NCI-H748 treated with DMSO at 0.1 percent for 48 hours (cell line): ENCODE measurements at places on chromosomes 12 and 14.

- DNase-seq: no peak
Observed at GRCh38 chr14:38199739-38200138, 8.0 kb upstream of the SSTR1 start.

GRCh38 chr12:67357376-67358125 is 88.4 kb downstream of the CAND1 start:
- DNase-seq: no peak

DNA sequence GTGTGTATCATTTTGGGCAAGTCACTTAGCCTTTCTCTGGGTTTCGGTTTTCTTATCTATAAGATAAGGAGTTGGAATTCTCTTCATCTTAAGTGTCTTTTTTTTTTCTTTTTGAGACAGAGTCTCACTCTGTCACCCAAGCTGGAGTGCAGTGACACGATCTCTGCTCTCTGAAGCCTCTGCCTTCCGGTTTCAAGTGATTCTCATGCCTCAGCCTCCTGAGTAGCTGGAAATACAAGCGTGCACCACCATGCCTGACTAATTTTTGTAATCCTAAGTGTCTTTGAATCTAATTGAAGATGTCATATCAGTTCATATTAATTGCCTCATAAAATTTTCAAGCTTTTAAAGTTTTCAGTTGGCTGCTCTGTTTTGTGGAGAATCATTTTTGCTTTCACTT is 4.0 kb downstream of the SRGAP1 start:
- DNase-seq: no peak

GRCh38 chr12:57141249-57141648 is 6.2 kb downstream of the LRP1-AS start:
- DNase-seq: no peak

GRCh38 chr12:97380440-97380839 is 82.2 kb upstream of the RMST start:
- no peak for DNase-seq

DNA sequence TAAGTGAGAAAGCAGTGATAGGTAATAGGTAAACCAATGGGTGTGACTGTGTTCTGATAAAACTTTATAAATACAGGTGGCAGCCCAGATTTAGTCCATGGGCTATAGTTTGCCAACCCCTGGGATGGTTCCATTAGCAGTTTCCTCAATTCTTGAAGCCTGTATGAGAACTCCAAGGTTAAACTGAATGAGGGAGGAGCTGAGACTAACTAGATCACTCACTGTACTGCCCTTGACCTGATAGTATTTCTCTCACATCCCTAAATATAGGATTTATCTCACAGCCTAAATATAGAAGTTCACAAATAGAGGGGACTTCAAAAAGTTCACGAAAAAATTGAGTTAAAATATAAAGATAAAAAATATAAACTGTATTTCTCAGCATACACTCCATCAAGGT is 439.6 kb upstream of the CCDC196 start:
- no peak for DNase-seq

GRCh38 chr12:124338448-124338847 is 43.6 kb downstream of the RFLNA start:
- DNase-seq: no peak

GRCh38 chr12:19763488-19763887 is 324.2 kb downstream of the AEBP2 start:
- DNase-seq: no peak

- DNase-seq: no peak
Observed at GRCh38 chr12:131734336-131735152, 23.7 kb downstream of the SFSWAP start.

DNA sequence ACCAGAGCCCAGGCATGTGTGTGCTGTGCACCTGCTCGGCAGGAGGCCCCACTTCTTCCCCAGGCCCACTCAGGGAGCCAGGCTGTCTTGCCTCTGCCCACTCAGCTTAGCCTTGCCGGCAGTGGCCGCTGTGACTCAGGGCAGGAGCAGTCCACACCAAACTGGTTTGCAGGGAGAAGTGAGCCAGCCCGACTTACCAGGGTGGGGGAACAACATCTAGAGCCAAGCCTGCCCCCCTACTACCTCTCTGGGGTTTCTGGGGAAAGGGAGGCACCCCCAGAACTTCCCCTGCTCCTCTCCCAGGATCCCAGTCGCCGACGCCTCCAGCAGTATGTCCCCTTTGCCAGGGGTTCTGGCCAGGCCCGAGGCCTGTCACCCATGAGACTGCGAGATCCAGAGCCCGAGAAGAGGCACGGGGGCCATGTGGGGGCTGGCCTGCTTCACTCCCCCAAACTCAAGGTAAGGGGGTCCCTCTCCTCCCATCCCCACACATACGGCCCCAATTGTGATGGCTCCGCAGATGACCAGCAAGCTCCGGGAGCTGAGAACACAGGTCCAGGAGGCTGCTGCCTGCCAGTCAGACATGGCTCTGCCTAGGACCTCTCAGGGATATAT is 3.0 kb downstream of the PLEKHG6 start:
- DNase-seq: no peak

- no peak for DNase-seq
Observed at GRCh38 chr12:28988325-28988704, 160.8 kb upstream of the FAR2 start.

- DNase-seq: no peak
Observed at GRCh38 chr12:51871126-51871525, 16.8 kb upstream of the ANKRD33 start.

- DNase-seq: no peak
Observed at GRCh38 chr12:132454193-132454932, 35.6 kb upstream of the FBRSL1 start.

DNA sequence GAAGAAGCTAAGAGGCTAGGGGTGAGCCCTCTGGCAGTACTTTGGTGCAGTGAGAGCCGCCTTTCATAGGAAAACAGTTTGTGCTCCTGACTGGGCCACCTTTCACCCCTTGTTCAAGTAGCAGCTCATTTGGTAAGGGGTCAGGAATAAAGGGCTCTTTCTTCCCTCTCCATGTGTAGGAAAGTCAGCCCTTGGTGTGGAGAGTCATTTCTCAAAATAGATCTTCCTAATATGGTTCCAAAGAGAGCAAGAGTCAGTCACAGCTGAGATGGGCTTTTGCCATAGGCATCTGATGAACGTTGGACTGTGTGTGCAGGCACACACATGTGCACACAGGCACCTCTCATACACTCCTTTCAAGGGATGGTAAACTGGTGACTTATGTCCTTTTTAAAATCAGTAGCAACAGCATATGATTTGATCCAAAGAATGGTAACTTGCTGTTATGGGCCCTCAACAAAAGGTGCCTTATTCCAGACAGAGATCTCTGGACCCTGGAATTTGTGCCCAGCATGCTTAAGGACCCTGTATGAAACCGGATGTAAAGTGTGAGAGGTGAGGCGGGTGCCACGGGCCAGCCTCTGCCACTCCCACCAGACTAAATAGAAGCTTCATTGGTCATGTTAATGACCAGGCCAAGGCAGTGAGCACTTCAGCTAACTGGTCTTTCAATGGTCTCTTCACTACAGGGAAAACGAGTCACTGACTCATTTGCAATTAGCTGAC is 16.7 kb upstream of the RIC8B start:
- DNase-seq: no peak

DNA sequence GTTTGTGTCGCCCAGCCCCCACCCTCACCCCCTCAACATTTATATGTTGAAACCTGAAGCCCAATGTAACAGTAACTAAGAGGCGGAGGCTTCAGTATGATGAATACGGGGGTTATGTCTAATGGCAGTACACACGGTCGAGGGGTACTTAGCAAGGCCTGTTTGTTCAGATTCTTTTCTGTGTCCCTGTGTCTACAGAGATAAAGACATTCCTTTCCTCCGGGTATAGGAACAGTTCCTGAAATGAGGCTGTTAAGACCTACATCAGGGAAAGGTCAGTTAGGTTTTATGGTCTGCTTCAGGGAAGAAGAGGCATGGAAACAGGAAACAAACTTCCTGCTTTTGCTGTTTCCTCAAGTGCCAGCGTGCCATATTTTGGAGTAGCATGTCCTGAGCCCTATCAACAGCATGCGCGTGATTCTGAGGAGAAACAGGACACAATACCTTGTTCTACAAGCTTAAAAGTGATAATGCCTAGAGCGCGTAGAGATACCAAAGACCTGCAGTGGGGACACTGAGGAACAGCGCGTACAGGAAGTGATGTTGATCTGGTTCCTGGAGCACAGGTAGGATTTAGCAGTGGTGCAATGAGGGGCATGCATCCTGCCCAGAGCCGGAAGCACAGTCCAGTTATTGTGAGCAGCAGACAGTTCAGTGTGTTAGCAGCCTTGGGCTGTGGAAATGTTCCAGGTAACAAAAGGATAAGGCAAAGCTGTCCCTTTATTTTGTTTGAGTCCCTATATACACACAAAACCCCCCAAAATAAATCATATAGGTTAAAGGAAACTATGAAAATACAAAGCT is 47.2 kb downstream of the FGD4 start:
- DNase-seq: no peak
